NCI-H524 (cell line): ENCODE measurements at places on chromosomes 13 and 19.
A peak's percentile ranks its signal among the peaks of the same experiment; 100 is the strongest.

DNA sequence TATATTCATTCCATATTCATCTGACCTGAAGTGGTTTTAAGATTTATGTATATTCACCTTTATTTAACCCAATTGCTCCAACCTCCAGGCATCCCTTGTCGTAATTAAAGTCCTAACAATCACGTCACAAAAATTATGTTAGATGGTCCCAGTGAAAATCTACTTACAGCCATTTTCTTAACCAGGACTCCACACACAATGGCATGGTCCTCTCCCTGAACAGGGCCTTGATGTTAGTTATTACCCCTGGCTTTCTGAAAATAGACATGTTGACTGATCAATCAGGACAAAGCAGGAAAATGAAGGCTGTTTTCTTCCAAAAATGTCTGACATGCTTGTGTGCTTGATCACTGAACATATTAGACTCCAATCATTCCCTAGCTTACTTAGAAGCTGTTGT is 542.7 kb upstream of the SLITRK5 start:
- DNase-seq: no peak

DNA sequence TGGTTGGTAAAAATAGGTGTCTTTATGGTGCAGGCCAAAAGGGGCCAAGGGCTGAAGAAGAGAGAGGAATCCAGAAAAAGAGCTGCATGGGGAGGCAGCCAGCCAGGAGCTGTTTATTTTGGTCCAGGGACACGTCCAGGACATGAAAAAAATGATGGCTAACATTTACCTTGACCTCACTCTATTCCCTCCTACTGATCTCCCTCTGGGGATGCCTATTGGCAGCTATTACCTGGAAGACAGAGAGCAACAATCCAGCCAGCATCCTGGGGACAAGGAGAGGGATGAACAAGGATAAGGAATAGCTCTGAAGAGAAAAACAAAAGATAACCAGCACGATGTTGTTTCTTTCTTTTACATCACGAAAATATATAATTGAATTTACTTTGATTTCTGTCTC is 1599.6 kb downstream of the SLITRK5 start:
- DNase-seq: no peak

DNA sequence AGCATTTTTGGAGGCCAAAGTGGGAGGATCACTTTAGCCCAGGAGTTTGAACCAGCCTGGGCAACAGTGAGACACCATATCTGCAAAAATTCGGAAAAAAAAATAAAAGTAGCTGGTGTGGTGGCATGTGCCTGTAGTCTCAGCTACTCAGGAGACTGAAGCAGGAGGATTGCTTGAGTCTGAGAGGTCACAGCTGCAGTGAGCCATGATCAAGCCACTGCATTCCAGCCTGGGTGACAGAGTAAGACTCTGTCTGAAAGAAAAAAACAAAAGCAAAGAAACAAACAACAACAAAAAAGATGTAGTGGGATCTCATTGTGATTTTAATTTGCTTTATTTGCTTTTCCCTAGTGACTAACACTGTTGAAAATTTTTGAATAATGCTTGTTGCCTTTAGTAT is 394.7 kb upstream of the KLHL1 start:
- DNase-seq: no peak

- DNase-seq: peak; percentile 43
Measured at GRCh38 chr19:33621811-33622504, at the start of gene CHST8. CHST8 (plus strand) TSS chr19:33621953; CDS start chr19:33689262, 67,309 bp downstream.
